ENCODE measurements at places on chromosomes 5 and 9.

GRCh38 chr5:71740015-71740753 lies 21.1 kb downstream of the CARTPT start:
- no peak for DNase-seq

GRCh38 chr5:57834829-57835608 lies 352.4 kb upstream of the ACTBL2 start:
- no peak for DNase-seq

GRCh38 chr9:133792721-133793470 lies 54.7 kb upstream of the SARDH start:
- DNase-seq = peak; percentile 61

GRCh38 chr5:53476531-53477480 lies 3.6 kb upstream of the FST start:
- DNase-seq = no peak

DNA sequence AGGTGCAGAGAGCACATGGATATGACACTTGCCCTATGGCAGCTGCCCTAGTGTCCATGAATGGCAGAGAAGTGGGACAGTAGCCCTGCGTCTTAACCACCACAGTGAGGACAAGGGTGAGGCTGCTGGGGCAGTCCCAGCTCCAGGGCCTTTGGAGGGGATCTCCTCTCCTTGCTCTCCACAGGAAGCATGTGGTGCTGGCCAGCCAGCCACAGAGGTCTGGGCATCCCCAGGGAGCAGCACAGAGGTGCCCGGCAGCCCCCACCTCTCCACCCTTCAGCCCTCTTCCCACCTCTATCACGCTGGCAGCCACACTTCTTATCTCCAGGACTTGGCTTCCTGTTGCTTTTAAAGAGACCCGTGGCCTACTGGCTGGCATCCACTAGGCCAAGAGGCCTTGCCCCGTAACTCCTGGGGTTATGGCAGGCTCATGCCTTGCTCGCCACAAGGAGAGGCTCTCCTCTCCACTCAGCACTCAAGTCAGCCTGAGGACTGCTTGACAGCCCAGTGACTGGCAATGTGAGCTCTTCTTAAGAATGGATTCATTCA lies 21.9 kb downstream of the CSF2 start:
- DNase-seq = no peak

DNA sequence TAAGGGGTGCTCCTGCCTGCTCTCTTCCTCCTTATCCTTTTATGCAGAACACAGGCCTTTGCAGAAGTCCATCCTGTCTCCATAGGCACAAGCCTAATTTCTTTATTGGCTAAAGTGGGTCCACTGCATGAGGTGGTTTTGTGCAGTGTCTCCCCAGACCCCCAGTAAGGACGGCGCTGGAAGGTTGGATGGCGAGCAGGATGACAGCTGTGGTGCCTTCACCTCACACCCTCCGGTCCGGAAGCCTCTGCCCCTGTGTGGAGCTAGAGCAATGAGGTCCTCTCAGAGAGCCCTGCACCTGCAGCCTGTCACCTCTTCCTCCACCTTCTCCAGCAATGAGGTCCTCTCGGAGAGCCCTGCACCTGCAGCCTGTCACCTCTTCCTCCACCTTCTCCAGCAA lies 393.7 kb upstream of the IRX1 start:
- no peak for DNase-seq

DNA sequence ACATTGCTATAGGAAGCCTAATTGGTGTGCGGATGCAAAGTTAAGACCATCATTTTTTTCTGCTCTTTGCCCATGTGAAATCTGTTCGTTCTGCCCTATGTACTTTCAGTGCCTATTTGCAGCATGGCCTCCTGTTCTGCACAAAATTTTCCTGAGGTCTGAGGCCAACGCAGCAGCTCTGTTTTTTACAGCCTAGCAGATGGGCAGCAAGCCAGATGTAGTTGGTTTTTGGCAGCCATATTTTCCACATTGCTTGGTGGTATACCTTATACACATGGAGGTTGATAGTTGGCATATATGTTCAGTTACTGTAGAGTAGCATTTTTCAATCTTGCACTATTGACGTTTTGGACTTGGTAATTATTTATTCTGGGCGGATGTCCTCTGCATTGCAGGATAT lies 133.5 kb upstream of the MRPS30 start:
- DNase-seq = no peak

DNA sequence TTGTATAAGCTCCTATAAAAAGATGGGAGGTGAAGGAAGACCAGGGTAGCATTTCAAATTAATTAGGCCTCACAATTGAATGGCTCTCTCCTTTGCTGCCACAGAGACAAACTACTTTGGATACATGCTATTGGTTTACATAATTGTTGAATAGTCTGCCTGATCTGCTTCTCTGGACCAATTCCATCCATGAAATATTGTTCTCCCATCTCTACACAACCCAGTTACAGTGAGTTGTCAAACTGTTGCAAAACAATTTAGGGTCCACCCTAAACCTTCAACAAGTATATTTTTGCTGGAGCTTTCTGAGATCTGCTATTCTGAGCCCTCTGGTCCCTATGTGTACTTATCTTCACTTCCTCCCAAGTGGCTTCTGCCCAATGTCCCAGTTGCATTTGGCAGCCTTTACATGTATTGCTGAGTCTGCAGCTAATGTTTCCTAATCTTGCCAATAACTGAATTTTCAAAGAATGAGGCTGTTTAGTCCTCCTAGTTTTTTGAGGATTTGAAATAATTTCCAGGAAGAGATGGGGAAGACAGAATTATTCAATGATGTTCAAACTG lies 38.9 kb downstream of the AGTPBP1 start:
- DNase-seq = no peak

GRCh38 chr5:136132087-136132486 lies 558 bp upstream of the SMAD5 start:
- DNase-seq = peak; percentile 42

DNA sequence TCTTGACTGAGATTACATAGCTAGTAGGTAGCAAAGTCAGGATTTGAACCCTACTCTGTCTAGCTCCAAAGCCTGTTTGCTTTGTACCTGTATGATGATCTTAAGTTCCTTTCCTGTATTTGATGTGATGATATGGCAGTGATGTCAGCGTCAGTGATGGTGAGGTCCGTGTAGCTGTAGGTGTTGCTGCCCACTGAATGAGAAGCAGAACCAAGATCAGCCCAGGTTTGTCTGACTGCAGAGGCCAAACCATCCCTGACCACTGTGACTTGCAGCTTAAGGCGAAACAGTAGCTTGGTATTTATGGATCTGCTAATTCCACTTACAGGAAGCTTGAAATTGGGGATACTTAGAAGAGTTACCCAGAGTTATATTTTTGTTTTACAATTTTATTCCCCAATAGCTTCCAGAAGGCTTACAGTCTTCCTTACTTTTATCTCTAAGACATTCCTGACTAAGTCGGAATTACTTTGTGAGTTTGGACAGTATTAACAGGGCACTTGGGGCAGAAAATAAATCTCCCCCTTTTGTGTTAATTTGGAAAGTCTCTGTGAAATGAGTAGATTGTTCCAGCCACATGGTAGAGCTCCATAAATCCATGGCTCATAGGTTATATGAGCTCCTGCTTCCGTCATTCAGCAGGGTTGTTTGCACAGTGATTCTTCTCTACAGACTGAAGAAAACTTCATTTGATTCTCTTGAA lies 273.4 kb downstream of the NR3C1 start:
- DNase-seq = no peak

DNA sequence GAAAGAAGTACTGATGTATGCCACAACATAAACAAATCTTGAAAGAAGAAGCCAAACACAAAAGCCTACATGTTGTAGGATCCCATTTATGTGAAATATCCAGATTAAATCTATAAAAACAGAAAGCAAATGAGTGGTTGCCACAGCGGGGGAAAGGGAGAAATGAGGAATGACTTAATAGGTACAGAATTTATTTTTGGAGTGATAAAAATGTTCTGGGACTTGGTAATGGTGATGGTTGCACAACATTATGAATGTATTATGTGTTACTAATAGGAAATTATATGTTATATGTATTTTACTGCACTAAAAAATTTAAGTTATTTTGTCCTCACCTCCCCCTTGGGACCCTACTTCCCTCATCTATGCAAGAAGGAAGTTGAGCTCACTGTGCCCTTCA lies 16.4 kb upstream of the TTC1 start:
- no peak for DNase-seq

DNA sequence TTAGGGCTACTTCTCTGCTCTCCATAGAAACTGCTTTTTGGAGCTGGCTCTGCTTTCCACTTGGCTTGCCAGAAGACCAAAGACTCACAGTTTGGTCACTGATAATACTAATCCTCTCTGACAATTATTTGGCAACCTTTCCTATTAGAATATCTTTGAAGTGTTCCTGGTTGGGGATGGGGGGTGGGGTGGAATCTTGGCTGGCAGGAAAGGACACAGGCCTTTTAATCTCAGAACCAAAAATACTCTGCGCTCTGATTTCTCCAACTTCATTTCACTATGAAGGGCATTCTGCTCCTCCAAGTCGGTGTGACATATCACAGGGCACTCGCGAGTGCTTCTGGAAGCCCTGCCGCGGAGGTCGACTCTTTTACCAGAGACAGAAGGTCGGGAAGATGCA lies 1329.0 kb upstream of the WWC1 start:
- peak; percentile 30 for DNase-seq

- DNase-seq = peak; percentile 64
Observed at GRCh38 chr9:70257991-70258691, 637 bp upstream of the SMC5 start.

DNA sequence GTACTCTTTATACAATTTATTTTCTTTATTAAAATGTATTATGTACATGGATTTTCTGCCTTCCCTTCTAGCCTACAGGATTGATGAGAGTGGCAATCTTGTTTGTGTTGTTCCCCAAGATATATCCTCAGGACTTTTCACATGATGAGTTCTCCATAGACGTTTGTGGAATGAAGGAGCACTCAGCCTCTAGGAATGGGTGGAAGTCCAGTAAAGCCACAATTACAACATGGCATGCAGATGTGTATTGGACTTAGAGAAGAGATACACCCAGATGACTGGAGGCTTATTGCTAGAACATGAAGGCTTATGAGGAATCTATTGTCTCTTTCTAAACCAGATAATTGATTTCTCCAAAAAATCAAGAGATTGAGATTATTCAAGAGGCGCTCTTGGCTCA lies 8.2 kb upstream of the DOCK2 start:
- no peak for DNase-seq

GRCh38 chr5:75509546-75509945 lies 1.9 kb downstream of the CERT1 start:
- no peak for DNase-seq

- DNase-seq = no peak
Observed at GRCh38 chr5:42756606-42757601, at the start of gene CCDC152. Gene CCDC152, plus strand, starts transcription at chr5:42756818. Its CDS starts 2,304 bp downstream, at chr5:42759122.

GRCh38 chr9:69339620-69340019 lies 14.6 kb downstream of the ENTREP1 start:
- no peak for DNase-seq

DNA sequence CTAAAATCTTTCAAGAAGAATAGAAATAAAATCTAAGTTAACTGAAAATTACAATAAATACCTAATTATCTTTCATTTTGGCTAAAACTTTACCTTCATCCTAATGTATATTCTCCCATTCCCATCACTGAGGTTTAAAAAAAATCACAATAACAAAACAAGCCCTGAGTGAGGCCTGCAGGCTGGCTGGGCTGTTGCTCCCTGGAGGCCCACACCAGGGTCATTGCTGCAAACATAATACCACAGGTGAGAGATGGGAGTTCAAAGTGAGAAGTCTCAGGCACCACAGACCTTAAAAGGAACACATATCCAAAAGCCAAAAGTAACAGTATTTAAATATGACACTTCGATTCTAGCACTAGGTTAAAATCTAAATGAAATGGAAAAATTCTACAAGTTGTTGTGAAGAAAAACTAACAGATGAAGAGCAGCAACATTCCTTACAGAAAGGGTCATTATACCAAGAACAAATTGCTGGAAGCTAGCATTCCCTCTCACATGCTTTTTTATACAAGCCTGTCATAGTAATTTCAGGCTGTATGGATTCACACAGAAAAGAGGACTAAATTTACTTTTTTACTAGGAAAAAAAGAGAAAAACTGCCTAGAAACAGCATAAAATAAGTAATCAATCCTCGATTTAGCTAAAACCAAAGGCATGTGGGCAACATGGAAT lies 57.8 kb downstream of the AUH start:
- DNase-seq = no peak

GRCh38 chr5:77937015-77937908 lies 161.1 kb upstream of the TBCA start:
- no peak for DNase-seq

- no peak for DNase-seq
Observed at GRCh38 chr5:17431272-17432050, 66.6 kb upstream of the TAF11L2 start.

DNA sequence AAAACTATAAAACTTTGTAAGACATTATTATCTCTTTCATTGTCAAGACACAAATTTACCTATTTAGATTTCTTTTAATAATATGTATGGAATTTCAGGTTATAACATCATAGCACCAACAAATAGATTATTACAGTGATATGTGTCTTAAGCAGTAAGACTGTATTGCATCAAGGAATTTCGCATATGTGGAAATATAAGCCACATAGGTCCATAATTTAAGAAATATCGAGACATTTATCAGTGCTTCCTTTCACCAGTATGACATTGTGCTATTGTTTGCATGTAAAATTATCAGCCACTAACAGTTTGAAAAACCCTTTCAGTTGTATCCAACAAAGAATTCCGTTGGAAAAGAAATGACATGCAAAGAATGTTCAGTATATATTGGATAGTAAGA lies 186.7 kb upstream of the RASA1 start:
- no peak for DNase-seq

DNA sequence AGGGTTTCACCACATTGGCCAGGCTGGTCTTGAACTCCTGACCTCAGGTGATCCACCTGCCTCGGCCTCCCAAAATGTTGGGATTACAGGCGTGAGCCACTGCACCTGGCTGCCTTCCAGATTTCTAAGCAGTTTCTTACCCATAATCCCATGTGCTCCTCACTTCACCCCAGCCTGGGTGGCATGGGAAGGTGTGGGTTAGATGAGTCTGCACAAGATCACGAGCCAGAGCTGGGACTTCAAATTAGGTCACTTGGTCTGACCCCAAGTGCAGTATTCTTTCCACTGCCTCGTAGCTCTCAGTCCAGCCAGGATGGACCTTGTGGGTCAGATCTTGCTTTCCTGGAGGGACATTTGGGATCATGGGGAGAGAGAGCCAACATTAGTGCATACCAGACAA lies 37.5 kb upstream of the STRBP start:
- peak; percentile 18 for DNase-seq

GRCh38 chr5:114097570-114097969 lies 264.3 kb upstream of the KCNN2 start:
- peak; percentile 23 for DNase-seq

All from NCI-H82 (cell line).